ENCODE measurements at places on chromosomes 11 and 22.

DNA sequence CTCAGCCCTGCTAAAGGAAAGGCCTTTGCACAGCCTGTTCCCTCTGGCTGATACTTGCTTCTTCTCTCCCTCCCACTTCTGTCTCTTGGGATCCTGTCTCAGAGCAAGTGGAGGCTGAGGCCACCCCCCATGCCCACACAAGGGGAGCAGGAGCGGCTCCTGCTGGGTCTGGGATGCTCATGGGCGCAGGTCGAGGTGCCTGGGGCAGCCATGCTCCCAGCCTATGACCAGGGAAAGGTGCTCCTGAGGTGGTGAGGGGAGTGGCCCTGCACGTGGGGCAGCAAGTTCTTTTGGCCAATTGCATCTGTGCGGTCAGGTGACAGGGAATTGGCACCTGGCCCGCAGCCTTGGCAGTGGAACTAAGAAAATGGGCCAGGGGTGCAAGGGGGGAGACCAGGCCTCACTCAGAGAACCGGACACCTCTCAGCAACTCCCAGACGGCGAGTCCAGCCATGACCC lies 1.5 kb downstream of the MAPK11 start:
- no peak for DNase-seq
- H3K27me3 ChIP-seq = no peaks in the 10 kb centered on the region
- H3K27ac ChIP-seq = no peak overlapping the region
- H3K36me3 ChIP-seq = no peaks in the 10 kb centered on the region
- no peak overlapping the region for H3K4me3 ChIP-seq

DNA sequence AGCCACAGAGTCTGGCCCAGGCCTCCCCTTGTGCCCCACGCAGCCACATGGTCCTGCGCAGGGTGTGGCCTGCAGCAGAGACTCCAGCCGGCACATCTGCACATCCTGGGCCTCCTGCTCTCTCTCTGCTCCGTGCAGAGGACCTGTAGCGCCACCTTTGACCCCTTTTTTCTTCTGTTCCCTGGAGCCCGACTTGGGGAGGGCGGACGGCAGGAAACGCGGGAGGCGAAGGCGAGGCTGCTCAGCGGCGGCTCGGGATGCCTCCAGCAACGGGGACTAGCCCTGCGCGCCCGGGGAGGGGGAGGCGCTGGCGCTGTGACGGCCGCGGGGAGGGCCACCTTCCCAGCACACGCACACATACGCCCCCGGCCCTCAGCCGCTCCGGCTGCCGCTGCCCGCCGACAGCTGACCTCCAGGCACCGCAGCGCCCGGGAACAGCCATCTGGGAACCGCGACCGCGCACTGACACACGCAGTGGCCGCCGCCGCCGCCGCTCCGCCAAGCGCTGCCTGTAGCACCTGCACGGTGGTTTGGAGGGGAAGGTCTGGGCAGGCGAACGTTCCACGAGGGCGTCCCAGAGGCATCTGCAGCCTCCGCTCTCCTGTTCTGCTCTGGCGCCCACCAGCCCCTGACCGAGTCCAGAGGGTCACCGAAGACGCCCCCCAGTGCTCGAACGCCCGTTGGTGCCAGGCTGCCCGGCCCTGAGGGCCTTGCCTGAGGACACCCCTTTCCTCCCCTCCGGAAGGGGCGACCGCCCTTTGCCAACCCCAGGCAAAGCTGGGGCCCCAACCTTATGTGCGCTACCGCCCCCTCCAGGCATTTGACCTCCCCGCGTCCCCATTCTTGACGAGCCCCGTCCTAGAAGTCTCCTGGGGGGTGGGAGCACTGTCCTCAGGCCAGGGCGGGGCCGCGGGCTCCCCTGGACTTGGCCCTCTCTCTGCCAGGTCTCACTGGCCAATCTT lies 16.9 kb upstream of the C22orf42 start:
- peaks cover 75% of the 10 kb centered on the region for H3K27me3 ChIP-seq
- no peak for DNase-seq
- no peaks in the 10 kb centered on the region for H3K36me3 ChIP-seq
- no peak overlapping the region for H3K4me3 ChIP-seq
- H3K27ac ChIP-seq = no peak overlapping the region
- no peaks in the 10 kb centered on the region for H3K4me1 ChIP-seq

DNA sequence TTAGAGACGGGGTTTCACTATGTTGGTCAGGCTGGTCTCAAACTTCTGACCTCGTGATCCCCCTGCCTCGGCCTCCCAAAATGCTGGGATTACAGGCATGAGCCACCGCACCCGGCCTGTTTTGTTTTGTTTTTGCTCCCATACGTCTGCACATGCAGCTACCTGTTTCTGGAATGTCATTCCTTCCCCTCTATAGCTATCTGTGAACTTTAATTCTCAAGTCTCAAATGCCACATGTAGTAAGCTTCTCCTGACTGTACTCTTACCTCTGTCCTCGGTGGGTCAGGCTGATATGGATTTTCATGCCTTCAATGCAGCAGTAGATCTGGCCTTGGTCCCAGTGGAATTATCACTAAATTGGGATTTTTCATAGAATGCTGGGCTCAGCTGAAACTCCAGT lies 12.4 kb upstream of the SWAP70 start:
- no peaks in the 10 kb centered on the region for H3K4me1 ChIP-seq
- H3K27me3 ChIP-seq = no peaks in the 10 kb centered on the region
- no peaks in the 10 kb centered on the region for H3K36me3 ChIP-seq

GRCh38 chr11:12199231-12199948 lies 89.0 kb downstream of the MICAL2 start:
- DNase-seq = no peak
- H3K27ac ChIP-seq = no peak overlapping the region
- H3K27me3 ChIP-seq = no peaks in the 10 kb centered on the region

DNA sequence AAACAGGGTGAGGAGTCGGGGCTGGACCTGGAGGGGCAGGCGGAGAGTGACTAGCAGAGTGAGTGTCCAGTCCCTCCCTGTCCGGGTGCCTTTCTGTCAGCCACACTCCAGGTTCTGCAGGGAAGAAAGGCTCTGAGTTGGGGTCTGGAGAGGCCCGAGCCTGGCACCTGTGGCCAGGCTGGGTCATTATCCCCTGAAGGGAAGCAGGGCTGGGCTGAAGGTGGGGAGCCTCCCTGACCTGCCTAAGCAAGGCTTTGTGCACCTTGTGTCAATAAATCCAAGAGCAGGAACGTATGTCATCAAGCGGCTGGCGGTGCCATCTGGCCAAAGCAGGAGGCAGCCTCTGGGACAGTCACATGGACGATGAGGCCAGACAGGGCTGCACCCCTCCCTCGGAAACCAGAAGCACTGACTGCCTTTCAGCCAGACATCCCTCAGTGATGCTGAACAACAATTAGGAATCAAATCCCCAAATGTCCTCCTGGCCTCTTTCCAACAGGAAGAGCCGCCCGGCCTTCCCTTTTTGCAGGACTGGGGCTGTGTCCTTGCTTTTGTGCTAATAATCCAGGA lies 73.9 kb upstream of the FGF3 start:
- peaks cover 9% of the 10 kb centered on the region for H3K36me3 ChIP-seq
- H3K27ac ChIP-seq = peak overlapping the region; percentile 85
- no peaks in the 10 kb centered on the region for H3K27me3 ChIP-seq
- peak; percentile 86 for DNase-seq

DNA sequence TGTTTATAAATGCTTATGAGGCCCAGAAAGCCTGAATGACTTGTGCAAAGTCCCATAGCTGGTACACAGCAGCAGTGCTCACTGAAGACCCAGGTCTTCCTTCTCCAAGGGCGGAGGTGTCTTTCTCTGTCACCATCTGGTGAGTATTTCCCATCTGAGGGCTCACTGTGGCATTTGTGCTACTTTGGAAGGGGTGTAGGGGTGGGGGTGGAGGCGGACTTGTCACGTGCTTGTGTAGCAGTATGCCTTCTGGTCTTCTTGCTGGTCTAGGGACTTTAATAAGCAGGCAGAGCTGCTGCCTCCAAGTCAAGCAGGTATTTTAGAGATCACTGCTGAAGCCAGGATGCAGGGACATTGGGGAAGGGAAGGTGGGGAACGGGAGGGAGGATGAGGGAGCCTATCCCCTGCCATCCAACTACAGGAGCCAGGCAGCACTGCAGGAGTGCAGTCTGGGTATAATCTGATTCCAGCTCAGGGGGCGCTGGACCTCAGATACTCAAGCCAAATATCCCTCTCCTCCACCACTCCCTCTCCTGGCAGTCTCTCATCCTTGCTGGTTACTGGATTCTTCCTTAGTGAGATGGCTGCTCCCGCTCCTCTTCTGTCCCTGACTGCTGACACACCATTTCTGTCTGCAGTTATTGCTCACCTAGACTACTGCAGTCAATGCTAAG lies 3.4 kb downstream of the ABCC8 start:
- H3K4me1 ChIP-seq = no peaks in the 10 kb centered on the region
- DNase-seq = no peak
- H3K27me3 ChIP-seq = peaks cover 77% of the 10 kb centered on the region
- H3K4me3 ChIP-seq = no peak overlapping the region
- H3K27ac ChIP-seq = no peak overlapping the region

GRCh38 chr11:132293586-132293985 lies 923.2 kb downstream of the NTM start:
- no peak for DNase-seq
- H3K4me3 ChIP-seq = no peak overlapping the region
- no peaks in the 10 kb centered on the region for H3K36me3 ChIP-seq
- no peak overlapping the region for H3K27ac ChIP-seq
- no peaks in the 10 kb centered on the region for H3K4me1 ChIP-seq

DNA sequence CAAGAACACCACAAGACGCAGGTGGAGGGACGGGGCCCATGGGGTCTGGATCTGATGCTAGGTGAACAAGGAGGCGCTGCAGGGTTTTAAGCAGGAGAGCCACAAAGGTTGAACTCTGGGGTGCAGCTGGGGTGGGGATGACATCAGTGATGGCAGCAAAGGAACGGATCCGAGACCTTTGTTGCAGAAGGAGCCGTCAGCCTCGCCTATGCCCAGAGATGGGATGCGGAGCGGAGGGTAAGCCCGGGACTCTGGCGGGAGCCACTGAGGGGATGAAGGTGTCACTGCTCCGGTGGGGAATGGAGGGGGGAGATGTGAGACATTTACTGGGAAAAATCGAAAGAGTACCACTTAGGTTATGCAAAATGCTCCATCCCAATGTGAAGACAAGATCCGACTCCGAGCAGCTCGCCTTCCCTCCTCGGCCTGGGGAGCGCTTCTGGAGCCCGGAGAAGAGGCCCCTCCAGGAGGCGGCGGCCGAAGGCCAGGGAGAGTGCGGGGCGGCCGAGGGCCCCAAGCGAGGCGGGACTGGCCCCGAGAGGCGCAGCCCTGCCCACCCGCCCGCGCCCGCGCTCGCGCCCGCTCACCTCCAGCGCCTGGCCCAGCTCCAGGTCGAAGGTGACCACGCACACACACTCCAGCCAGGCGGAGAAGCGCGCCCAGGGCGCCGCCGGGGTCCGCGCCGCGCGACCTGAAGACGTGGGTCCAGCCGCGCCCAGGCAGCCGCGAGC lies 422 bp downstream of the DENND6B start:
- H3K27ac ChIP-seq = no peak overlapping the region
- H3K4me1 ChIP-seq = peaks cover 30% of the 10 kb centered on the region
- no peaks in the 10 kb centered on the region for H3K36me3 ChIP-seq
- H3K4me3 ChIP-seq = peak overlapping the region; percentile 92

DNA sequence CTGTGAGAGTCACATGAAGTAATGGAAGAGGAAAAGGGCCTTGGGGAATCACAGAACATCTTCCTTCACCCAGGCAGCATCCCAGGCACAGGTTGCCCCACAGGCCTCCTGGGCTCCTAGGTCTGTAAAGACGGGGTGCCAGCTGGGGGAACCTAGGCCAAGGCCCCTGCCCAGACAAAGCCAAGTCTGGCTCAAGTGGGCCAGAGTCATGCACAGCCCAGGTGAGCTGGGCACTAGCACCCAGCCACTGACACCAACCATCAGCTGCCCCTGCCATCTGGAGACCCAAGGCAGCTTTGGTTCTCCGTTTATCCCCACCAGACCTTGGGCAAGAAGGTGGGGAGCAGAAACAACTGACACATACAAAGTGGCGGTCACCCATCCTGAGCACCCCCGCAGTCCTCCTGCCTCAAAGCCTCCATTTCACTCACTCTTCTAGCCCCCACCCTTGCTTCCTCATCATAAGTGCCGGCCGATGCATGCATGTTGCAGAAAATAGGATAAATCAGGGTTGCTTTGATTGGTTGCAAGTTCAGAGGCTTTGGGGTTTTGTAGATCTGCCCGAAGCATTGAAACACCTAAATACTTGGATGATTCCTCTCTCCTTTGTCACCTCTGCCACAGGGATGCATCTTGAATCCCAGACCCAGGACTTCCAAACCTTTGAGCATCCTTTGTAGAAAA lies 26.5 kb upstream of the TMPRSS4 start:
- H3K4me1 ChIP-seq = no peaks in the 10 kb centered on the region
- no peak overlapping the region for H3K4me3 ChIP-seq
- no peak overlapping the region for H3K27ac ChIP-seq
- DNase-seq = no peak
- H3K27me3 ChIP-seq = peaks cover 11% of the 10 kb centered on the region

DNA sequence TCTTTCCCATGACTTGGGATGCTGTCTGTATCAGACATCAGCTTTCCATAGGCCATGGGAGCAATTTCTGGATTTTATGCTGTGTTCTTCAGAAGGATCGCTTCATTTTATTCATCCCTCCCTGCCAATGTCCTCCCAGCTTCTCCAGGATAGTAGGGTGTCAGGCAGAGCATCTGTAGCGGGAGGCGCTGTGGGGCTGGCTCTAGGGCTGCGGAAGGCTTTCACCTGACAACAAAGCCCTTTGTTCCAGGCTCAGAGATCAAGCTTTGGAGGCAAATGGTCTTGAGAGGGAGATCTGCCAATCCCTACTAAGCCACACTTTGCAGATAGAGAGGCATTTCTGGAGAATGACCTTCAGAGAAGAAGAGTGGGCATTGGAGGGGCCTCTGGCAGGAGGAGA lies 29.5 kb upstream of the FTH1 start:
- H3K4me3 ChIP-seq = no peak overlapping the region
- H3K36me3 ChIP-seq = peaks cover 7% of the 10 kb centered on the region
- no peak overlapping the region for H3K27ac ChIP-seq
- H3K4me1 ChIP-seq = no peaks in the 10 kb centered on the region

DNA sequence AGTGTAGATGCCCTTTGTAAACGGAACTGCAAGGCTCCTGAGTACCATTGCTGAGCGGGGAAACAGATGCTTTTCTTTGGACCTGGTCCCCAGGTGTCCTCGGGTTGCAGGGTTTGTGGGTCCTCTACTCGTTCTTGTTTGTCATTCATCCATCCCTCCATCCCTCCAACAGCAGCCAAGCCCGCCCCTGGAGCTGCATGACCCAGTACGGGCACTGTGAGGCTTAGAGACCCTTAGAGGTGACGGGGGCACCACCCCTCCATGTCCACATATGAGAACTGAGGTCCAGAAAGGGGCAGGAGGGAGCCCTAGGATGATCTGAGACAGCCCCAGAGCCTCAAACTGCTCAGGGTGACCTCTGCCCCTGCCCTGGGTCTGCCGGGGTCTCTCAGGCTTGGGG lies 45.4 kb downstream of the WNT11 start:
- H3K36me3 ChIP-seq = no peaks in the 10 kb centered on the region
- H3K4me3 ChIP-seq = no peak overlapping the region
- H3K27me3 ChIP-seq = no peaks in the 10 kb centered on the region
- no peak overlapping the region for H3K27ac ChIP-seq
- no peak for DNase-seq
- no peaks in the 10 kb centered on the region for H3K4me1 ChIP-seq

DNA sequence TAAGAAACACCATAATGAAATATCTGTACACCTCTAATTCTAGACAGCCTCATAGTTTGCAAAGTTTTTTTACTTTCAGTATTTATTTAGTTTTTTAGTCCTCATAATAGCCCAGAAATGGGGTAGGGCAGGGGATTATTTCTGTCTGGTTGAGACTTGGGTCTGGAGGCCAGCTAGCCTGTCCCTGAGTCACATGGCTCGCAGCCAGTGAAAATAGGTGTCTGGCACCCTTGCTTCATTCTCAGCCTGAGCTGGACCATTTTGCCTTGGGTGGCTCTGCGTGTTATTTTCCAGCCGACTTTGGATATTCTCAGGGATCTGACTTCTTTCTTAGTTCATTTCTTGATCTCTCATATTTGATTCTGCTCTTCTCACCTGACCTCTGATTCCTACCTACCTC lies 123.9 kb upstream of the NARS2 start:
- no peak overlapping the region for H3K27ac ChIP-seq
- H3K4me1 ChIP-seq = no peaks in the 10 kb centered on the region
- H3K27me3 ChIP-seq = peaks cover 89% of the 10 kb centered on the region
- no peak for DNase-seq

Measured in PC-9 (cell line).